Immature natural killer cell (primary cell): ENCODE measurements at places on chromosomes 12 and 14. TPM values are rescaled to one million over a fixed set of nuclear protein-coding genes. Genes with fewer than 3 reads are reported as not detected.

- H3K36me3 ChIP-seq = no peaks in the 10 kb centered on the region
- peaks cover 8% of the 10 kb centered on the region for H3K4me1 ChIP-seq
- DNase-seq = no peak
- no peak overlapping the region for H3K27ac ChIP-seq
- H3K27me3 ChIP-seq = peaks cover 3% of the 10 kb centered on the region
Observed at GRCh38 chr12:56987011-56987410, 19.3 kb downstream of the ZBTB39 start.

DNA sequence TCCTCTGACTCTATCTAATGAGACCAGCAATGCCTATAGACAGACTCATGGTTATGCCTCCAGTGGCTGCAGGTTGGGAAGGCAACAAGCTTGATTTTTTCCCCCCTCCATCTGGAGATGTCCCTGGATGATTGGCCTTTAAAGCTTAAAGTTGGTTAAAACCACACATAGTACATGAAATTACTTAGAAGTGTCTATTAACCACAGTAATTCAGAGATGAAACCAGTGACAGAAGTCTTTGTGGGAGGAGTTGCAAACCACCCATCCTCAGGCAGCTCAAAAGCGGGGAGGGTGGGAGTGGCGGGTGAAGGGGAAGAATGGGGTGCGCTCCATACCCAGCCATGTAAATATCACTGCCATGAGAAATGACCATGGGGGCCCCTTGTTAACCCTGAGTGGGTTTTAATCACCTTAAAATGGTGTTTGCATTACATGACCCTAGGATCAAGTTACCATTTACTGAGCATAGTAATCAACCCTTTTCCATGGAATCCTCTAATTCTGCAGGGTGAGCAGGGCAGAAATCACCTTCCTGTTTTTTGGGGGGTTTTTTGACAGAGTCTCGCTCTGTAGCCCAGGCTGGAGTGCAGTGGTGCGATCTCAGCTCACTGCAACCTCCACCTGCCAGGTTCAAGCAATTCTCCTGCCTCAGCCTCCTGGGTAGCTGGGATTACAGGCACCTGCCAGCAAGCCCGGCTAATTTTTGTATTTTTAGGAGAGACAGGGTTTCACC, 133.5 kb downstream of the FOXN3 start:
- no peaks in the 10 kb centered on the region for H3K27me3 ChIP-seq
- H3K4me1 ChIP-seq = peaks cover 73% of the 10 kb centered on the region
- peak overlapping the region; percentile 83 for H3K4me3 ChIP-seq
- H3K36me3 ChIP-seq = peaks cover 3% of the 10 kb centered on the region
- H3K27ac ChIP-seq = peak overlapping the region; percentile 2
- peak; percentile 28 for DNase-seq

DNA sequence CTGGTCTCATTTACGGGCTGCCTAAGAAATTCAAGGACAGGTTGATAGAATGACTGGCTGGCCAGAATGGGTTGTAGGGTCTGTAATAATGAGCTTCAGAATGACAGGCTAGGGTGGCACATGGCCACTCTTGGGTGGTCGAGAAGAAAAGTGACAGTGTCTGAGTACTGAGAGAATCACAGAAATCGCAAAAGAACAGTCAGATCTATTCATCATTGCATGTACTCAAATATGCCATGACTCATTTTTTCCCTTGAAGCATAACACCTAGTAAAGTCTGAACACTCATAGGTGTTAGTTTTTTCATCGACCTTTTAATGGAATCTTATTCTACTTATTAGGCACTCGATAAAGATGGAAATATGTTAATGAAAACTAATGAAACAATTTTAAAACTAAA, 37.8 kb upstream of the SEL1L start:
- H3K4me3 ChIP-seq = no peak overlapping the region
- H3K27ac ChIP-seq = no peak overlapping the region
- no peak for DNase-seq
- H3K36me3 ChIP-seq = no peaks in the 10 kb centered on the region
- H3K27me3 ChIP-seq = no peaks in the 10 kb centered on the region
- no peaks in the 10 kb centered on the region for H3K4me1 ChIP-seq

DNA sequence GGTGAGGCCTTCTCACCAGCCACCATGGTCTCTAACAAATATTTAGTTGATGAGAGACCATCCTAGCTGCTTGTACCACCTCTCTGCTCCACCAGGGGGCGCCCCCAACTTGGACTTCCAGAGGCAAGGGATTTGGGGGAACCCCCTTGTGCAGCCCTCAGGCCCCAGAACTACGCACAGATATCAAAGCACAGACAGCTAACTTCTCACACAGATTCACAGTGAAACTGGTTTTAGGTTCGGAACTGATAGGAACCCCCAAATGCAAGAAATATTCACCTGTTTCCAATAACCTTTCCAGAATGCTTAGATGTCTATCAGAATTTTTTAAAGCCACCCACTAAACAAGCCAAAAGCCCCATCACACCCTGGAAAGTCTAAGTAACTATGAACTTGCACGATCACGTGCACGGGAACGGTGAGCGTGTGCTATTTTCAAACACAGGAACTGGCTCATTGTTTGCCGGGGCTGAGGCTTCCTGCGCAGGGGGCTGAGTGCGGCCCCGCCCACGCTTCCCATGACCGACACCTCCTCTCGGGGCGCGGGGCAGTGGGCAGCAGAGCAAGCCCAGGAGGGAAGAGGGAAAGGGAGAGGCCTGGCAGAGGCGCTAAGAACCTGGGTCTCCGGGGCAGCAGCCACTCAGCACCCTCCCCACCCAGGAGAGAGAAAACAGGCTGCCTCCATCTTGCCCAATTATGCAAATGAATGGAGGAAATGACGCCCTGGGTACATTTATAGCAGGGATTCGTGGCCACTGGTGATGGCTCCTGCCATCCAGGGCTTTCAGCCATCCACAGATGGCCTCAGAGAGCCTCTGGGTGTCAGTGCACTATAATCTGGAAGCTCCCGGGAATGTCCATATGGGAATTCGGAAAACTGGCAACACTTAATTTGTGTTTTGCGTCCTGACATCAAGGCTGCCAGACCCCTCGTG, 79.4 kb upstream of the GPR68 start:
- H3K36me3 ChIP-seq = peaks cover 55% of the 10 kb centered on the region
- H3K4me3 ChIP-seq = peak overlapping the region; percentile 83
- peaks cover 62% of the 10 kb centered on the region for H3K27me3 ChIP-seq
- DNase-seq = peak; percentile 89
- peak overlapping the region; percentile 100 for H3K27ac ChIP-seq

CLECL1 gene
- polyA plus RNA-seq = 1.2 TPM

AICDA gene
- polyA plus RNA-seq = not detected

AMDHD1 gene
- not detected for polyA plus RNA-seq

PLEKHD1 gene
- polyA plus RNA-seq = not detected
